Stimulated activated CD8-positive, alpha-beta memory T cell treated with anti-CD3 and anti-CD28 coated beads, Interleukin-2, amount 100 ng/mL, for 1 hour (primary cell): ENCODE measurements at places on chromosomes 3 and 15.

DNA sequence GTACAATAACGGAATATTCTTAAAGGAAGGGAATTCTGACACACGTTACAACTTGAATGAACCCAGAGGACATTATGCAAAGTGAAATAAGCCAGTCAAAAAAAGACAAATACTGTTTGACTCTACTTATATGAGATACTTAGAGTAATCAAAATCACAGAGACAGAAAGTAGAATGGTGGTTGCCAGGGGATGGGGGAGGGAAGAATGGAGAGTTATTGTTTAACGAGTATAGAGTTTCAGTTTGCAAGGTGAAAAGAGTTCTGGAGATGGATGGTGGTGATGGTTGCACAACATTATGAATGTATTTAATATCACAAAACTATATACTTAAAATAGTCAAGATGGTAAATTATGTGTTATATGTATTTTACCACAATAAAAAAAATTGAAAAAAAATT is 112.9 kb upstream of the ARHGEF3 start:
- no peak for DNase-seq

GRCh38 chr15:40327457-40327856 is 4.0 kb downstream of the INAFM2 start:
- no peak for DNase-seq

- DNase-seq: no peak
These were observed 8.7 kb downstream of the MYL3 start for GRCh38 chr3:46854555-46854991.

DNA sequence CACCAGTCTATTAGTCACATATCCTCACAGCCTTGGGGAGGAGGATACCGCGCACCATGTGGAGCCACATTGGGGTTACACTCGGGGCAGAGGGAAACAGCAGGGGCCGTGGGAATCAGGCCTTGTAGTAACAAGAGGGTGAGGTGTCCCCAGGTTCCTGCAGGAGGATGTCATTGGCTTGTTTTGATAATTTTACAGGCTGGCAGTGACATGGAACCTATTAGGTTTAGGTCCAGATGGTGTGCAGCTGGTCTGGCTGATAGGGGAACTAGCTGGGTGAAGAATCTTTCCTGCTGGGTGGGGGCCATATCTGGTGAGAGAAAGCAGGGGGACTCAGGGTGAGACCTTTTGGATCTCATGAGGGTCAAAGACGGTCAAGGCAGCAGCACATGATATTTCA is 9.8 kb upstream of the MEF2A start:
- DNase-seq: no peak

GRCh38 chr15:69346112-69346511 is 47.4 kb downstream of the PAQR5 start:
- DNase-seq: no peak

DNA sequence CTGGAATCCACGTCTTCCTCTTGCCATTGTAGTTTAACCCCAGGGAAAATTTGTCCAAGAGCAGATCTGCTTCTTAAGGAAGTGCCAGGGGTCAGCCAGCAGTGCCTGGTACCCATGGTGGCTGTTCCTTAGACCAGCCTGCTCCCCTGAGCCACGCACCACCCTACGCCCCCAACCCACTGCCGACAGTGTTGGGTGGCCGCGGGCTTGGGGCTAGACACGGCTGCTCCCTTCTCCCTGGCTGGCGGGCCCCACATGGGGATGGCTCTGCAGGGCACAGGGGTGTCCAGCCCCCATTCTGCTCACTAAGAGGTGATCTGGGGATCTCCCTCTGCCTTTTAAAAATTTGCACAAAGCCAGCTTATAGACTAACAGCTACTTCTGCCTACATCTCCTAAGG is 104.8 kb downstream of the TMEM266 start:
- no peak for DNase-seq

DNA sequence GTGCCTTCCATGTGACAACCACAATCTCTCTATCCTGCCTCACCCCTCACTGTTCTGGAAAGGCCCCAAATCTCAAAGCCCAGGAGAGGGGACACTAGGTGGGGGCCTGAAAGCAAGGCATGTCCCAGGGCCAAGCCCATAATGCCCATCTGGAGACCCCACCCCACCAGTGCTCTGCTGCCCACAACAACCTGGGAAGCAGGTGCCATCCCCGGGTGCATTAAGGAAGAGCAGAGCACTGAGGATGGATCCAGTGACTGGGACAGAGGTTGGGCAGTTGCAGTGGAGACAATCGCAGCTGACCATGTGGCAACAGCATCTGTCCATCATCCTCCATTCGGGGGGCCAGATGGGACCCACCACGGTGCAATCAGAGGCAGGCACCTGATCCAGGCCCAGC is 106.2 kb upstream of the PRR20G start:
- DNase-seq: no peak

GRCh38 chr3:197518881-197519421 is 36.8 kb downstream of the BDH1 start:
- no peak for DNase-seq

GRCh38 chr3:47079432-47079831 is 84.5 kb downstream of the SETD2 start:
- no peak for DNase-seq

- DNase-seq: no peak
These were observed at the start of gene FBXO40 for GRCh38 chr3:121592856-121593702. FBXO40 (plus strand) TSS chr3:121593379; CDS start chr3:121620576, 27,197 bp downstream.

DNA sequence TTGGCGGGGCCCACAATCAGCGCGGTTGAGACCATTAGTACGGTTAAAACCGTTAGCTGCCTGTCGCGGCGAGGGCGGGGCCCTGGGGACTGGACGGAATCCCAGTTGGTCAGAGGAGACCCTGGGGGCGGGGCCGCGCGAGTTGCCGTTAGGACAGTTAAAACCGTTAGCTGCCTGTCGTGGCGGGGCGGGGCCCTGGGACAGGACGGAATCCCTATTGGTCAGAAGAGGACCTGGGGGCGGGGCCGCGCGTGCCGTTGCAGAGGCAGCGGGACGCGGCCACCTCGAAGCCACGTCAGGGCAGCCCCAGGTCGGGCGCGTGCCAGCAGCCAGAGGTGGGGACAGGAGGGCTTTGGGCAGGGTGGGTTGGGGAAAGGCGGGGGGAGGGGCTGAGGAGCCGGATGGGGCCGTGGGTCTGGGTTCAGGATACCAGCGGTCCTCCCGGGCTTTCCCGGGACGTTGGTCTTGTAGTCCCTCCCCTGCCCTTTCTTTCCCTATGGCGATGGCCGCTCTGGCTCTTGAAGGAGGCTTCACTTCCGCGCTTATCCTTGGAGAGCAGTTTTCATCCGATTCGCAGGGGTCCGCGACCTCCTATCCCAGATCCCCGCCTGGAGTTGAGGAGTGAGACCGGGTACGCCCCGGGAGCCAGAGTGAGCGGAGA is 28.0 kb downstream of the KLHDC8B start:
- DNase-seq: no peak
